ENCODE measurements at places on chromosomes 11 and 22.

- no peak for DNase-seq
Measured at GRCh38 chr11:46701078-46701654, 335 bp downstream of the ZNF408 start.

DNA sequence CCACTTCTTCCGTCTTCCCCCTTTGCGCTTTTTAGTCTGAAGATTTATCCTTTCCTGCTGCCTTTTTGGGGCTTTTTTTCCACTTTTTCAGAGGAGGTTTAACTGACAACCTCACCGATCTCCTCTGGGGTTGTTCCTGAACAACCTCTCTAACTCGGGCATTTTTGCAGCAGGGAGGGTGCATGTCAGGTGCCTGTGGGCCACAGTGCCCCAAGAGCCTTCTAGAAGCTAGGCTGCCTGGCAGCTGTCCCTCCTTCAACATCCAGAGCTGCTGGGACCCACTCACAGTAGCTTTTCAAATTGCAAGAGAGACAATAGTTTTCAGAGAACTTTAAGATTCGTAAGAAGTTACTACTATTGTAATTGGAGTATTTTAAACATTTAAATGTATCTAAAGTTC is 1112.4 kb upstream of the CNTN5 start:
- no peak for DNase-seq

GRCh38 chr11:17076517-17077239 is 789 bp downstream of the RPS13 start:
- DNase-seq, result peak; percentile 25

DNA sequence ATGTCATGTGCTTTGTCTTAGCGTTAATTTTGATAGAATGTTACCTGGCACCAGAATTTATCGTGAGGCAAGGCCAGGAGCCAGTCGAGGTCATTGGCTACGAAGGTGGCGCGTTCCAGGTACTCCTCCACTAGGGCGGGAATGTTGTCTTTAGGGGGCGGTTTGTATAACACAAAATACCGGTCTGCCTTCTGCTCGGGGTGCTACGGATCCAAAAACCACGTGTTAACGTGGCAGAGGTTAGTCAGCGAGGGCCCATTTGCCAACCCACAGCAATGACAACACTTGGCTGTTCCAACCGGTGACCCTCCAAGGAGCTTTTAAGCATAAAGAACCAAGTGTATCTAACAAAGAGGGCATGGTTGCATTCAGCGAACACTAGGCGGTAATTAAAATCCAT is 12.5 kb downstream of the ASCC2 start:
- no peak for DNase-seq

DNA sequence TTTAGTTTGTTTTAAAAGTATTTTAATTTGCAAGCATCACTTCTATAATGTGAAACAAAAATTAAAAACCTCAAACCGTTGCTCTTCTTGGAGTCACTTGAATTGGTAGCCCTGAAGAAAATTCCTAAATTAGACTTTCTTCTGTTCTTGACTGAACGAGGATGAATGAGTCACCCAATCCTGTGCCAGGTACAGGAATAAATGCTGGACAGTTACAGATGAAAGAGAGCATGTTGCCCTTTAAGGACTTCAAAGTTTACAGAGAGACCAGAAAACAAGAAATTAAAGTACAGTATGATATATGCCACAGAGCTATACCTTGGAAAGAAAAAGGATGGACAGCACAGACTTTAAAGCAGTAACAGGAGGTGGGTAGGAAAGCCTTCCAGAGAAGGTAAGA is 41.3 kb upstream of the CXCR5 start:
- DNase-seq, result no peak

- no peak for DNase-seq
Measured at GRCh38 chr22:46655861-46656608, 35.8 kb downstream of the GRAMD4 start.

DNA sequence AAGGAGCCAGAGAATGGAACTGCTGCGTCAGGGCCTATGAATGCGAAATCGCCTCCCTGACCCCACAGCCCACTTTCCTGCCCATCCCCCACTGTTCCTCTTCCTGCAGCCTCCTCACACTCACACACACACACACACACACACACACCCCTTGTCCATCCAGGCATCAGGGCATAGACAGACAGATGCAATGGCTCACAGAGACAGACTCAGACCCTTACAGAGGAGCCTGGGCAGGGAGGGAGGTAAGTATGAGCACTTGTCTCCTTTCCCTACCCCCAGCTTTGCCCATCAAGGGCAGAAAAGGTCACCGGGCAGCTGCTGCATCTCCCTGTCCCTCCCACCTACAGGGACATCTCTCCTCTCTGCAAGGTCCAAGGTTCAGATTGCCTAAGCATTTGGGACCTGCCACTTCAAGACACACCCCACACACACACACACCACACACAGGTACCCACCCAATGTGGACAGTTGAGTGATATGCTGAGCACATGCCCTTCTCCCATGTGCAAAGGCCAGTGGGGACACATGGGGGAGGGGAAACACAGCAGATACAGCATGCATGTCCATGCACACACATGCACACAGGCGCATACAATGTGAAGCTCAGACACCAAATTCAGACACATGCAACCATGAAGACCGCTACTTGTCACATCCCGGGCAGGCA is 2.0 kb upstream of the NRXN2 start:
- DNase-seq, result no peak

- DNase-seq, result no peak
Measured at GRCh38 chr11:35546317-35546716, 20.9 kb upstream of the PAMR1 start.

GRCh38 chr11:15106201-15106965 is 8.3 kb upstream of the INSC start:
- no peak for DNase-seq

DNA sequence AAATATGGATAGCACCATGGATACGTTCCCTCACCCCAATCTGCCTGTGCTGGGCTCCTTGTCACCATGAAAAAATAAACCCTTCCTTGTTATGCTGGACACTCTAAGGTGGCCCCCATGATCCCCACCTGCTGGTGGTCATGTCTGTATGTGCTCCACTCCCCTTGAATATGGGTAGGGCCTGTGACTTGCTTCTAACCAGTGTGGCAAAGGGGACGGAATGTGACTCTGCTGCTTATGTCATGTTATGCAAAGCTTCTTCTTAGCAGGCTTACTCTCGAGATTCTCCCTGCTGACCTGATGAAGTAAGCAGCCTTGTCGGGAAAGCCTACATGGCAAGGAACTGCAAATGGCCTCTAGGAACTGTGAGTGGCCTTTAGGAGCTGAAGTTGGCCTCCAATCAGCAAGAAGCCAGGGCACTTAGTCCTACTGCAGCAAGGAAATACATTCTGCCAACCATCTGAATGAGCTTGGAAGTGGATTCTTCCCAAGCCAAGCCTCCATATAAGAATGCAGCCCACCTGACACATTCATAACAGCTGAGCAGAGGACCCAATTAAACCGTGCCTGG is 159.9 kb downstream of the CCDC34 start:
- no peak for DNase-seq

GRCh38 chr11:35272391-35272902 is 133.5 kb downstream of the CD44 start:
- DNase-seq, result no peak

DNA sequence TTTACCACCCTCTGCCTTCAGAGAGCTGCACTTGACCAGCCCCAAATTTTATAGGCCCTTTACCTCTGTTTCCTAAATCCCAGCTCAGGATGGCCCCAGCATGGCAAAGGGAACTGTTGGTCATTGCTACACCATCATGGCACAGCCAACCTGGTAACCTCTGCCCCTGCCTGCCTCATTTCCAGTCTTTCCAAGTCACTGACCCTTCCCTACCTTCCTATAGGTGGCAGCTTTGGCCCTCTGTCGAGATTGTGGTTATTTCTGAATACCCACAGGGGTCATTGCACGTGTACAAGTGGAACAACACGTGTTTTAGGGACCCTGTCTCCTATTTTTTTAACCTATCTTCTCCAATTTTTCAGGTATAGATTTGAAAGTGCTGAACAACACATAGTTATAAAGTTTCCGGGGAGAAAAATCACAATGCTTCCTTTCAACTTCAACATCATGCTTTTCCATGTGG is 2.8 kb downstream of the GALNT18 start:
- DNase-seq, result no peak

DNA sequence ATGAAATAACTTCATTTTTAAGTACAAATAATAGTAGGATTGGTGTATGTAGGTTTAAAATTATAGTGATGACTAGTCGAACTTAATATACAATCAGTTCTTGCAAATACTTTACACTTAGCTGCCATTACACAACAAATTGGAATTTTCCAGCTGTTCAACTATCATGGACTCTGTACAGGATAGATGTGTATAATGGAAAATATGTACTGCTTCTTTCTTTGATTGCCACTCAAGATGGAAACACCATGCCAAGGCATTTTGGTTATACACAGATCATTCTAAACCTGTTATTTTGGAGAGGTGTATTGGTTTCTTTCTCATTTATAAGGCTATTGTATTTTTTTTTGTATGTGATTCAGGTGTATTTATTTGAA is 24.4 kb upstream of the CRTAM start:
- no peak for DNase-seq

- no peak for DNase-seq
Measured at GRCh38 chr11:35491231-35491871, 34.1 kb downstream of the PAMR1 start.

DNA sequence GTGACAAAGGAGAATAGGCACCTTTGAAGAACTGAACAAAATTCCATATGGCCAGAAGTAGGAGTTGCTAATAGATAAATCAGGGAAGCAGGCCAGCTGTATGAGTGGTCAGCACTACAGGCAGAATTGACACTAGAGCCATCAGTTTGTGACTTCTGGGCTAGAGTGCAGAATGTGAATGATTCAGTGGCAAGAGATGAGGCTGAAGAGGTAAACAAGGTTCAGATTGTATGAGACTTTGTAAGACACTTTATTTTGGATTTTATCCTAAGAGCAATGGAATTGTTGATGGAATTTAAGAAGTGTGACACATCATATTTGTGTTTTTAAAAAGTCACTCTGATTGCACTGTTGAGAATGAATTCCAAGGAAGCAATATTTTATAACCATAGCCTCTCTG is 12.9 kb downstream of the BIRC3 start:
- no peak for DNase-seq

GRCh38 chr22:37967637-37968451 is 14.3 kb downstream of the POLR2F start:
- no peak for DNase-seq

DNA sequence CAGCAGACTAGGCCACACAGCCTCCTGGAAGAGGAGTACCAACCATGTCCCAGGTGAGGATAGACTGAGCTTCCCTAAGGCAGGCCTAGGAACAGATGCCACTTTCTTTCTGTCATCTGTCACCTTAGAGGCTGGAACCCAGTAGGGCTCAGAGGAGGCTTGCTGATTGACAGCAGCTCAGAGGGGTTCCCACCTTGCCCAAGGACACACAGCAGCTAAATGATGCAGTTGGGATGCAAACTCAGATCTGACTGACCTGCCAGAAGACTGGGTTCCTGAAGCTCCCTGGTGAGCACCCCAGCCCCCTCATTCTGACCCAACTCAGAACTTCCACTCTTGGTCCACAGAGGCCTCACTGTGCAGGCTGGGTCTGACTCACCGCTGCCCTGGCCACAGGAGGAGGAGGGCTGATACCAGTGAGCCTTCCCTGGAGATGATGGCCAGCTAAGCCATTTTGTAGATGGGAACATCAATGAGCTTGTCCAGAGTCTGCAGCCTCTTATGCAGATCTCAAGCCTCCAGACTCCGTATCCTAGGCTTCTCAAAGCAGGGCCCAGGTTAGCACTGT is 14.0 kb downstream of the CAPN5 start:
- no peak for DNase-seq

GRCh38 chr22:43447380-43447779 is 35.6 kb downstream of the MPPED1 start:
- no peak for DNase-seq

GRCh38 chr11:267491-267994 is 10.7 kb upstream of the NLRP6 start:
- DNase-seq, result no peak
